ENCODE measurements at places on chromosomes 12 and 14. TPM values are rescaled to one million over a fixed set of nuclear protein-coding genes. Genes with fewer than 3 reads are reported as not detected.

DNA sequence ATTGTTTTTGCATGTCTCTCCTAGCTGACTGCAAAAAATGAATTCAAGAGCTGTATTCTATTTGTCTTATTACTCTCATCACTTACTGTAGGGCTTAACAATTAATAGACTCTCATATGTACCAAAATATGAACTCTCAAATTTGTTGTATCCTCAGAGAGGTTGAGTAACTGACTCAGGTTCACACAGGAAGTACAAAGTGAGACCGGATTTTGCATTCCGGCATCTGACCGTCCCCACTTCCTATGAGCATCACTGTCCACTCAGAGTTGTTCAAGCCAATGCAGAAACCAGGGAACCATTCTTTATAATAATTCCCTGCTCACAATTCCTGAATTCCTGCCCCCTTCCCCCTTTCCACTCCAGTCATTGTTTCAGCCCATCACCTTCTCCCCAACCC is 113.3 kb upstream of the AMIGO2 start:
- DNase-seq: no peak

The SIRT4 gene
- 1.1 TPM for total RNA-seq

- DNase-seq: no peak
Observed at GRCh38 chr14:32251530-32251929, 48.5 kb upstream of the RNU6-8 start.

The CD4 gene
- 15.0 TPM for total RNA-seq

DNA sequence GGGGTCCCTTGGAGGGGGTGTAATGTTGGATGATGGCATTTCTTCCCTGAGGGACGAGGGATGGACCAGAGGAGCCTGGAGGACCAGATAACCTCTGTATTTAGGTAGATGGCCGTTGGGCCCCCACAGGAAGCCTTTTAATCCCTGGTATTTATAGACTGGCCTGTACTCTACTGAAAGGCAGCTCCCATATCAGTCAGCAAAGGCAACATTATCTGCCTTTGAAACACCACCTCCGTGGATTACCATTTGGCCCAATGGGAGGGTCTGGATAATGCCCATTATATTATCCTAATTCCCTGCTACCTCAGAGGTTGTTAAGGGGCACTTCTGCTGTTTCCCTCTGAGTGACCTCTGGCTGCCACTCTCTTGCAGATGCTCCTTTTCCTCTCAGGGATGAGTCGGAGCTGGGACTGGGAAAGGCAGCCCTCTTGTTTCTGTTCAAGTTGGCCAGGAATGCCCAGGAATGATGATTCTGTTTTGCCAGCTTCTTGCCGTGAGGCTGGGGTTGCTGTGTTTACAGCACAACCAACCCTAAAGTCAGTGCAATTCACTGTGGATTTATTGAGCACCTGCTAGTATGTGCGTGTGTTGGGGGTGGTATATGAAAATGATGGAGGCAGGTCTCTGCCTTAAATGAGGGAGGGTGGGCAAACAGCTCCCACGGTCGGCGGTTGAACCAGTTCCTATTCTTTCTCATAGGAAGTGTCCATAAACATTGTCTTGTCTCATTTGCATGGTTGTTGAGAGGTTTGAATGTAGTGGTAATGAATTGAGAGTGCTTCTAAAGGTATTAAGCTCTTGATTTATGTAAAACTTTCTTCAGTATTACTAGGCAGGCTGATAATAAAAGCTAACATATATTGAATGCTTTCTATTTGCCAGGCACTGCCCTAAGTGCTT is 18.1 kb downstream of the SUSD6 start:
- no peak for DNase-seq

- no peak for DNase-seq
Observed at GRCh38 chr12:106885026-106885425, 70.7 kb upstream of the TMEM263 start.

The IL26 gene
- 2.4 TPM for total RNA-seq

GRCh38 chr12:84416626-84417025 is 496.0 kb downstream of the SLC6A15 start:
- no peak for DNase-seq

DNA sequence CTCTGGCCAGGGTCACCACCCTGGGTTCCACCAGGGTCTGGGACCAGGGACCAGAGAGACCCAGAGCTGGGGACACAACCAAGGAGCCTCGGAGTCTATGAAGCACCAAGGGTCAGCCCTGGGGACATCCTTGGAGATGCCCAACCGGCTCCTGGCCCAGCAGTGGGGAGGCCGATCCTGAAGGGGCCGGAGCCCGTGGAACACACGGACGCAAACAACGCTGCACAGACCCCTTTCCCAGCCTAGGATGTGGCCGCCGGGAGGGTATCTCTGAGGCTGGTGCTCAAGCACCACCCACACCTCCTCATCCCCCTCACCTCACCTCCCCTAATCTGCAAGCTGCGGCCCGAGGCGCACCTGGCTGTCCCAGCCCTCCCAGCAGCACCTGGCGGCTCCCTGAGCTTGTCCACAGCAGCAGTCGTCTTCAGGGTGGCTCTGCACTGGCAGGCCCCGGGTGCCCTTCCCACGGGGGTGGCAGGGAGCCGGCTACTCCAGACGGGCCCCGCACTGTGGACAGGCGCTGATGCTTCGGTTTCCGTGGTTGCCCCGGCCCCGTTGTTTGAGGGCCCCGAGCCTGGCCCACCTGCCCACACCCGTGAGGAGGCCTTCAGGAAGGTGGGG is 146.8 kb upstream of the C14orf180 start:
- DNase-seq: peak; percentile 49

DNA sequence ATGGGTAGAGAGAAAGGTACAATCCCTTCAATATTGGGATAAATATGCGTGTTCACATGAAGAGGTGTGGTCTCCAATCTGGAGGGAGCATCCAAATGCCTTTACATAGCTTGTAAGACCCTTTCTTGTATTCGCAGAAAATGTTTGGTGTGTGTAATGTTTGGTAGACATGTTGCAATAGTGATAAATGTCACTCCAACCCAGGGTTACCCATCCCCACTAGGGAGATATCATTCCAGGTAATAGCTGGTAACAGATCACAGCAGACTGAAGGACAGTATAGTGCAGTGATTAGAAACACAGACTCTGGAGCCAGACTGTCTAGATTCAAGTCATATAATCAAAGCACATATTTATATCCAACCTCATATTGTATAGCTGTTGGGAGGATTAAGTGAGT is 733.6 kb upstream of the TBX3 start:
- DNase-seq: no peak

GRCh38 chr12:129911428-129912049 is 7.7 kb upstream of the TMEM132D start:
- no peak for DNase-seq

DNA sequence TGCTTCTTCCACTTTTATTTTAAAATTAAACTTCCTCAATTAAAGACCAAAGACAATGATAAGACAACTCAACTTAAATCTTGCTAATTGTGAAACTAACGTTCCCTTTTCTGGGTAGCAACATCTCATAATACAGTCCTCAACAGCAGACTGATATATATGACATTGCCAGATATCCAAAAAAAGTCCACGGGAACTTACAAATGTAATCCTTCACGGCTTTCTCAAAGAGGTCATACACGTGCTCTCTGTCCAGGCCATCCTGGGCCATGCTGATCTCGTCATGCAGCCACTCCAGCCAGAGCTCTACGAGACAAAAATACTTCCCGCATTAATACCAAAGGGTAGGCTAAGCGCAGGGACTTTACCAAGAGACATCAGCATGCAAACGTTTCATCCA is 13.3 kb downstream of the SART3 start:
- DNase-seq: no peak

DNA sequence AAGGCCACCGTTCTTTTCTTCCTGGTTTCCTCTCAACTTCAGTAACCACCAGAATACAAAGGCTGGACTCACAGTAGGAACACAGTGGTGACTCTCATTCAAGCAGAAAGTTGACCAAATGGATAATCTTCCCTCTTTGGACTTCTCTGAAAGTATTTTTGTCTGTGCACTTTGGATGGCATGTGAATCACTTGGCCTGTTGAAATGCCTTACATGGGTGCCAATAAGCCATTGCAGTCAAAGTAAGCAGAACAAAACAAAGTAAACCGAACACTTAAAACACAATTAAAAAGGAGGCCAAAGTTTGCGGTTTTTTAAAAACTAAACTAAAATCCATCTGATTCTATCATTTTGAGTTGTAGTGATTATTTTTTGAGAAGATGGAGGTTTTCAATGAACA is 370.1 kb upstream of the DDHD1 start:
- no peak for DNase-seq

The RNASE1 gene
- not detected for total RNA-seq

The TRPV4 gene
- 3.2 TPM for total RNA-seq

DNA sequence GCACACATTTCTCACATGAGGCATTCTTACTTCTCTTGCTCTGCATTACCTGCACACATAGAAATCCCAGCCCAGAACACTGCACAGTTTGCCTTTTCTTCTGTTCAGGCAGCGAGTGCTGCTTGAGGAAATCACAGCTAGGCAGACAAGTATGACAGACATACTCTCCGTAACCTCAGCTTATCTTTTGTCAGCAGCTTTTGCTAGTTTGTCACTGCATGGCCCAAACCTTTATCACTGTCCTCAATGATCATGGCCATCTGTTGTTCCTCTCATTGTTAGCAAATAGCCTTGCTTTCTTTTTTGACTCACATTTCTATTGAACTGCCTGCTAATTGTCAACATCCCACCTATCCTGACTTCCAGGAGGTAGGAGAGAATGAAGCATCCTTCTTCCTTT is 5.3 kb downstream of the ZNF10 start:
- DNase-seq: no peak

- no peak for DNase-seq
Observed at GRCh38 chr12:130132831-130133511, 29.3 kb upstream of the FZD10 start.

- DNase-seq: peak; percentile 45
Observed at GRCh38 chr14:93150227-93151208, 34.2 kb downstream of the MOAP1 start.

- no peak for DNase-seq
Observed at GRCh38 chr14:90726656-90727055, 89.6 kb downstream of the TTC7B start.

DNA sequence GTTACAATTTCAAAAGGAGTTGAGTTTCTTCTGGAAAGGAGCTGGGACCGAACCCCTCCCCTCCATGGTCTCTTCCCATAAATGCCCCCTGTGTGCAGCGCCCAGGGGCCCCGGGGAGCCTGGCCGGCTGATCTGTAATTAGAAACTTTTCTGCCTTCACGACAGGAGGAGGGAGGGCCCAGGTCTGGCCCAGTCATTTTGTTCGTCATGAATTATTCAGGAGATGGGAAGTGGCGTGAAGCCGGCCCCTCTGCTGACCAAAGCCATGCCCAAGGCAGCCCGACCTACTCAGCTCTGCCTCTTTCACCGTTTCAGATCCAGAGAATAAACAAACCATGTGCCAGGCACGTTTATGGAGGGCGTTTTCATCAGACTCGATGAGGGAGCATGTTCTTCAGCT is 33.3 kb upstream of the MSI1 start:
- peak; percentile 81 for DNase-seq

The YBX3 gene
- 147 TPM for total RNA-seq

The JAG2 gene
- total RNA-seq: 3.3 TPM

- DNase-seq: peak; percentile 97
Observed at GRCh38 chr12:30155001-30155730, 371.4 kb upstream of the TMTC1 start.

DNA sequence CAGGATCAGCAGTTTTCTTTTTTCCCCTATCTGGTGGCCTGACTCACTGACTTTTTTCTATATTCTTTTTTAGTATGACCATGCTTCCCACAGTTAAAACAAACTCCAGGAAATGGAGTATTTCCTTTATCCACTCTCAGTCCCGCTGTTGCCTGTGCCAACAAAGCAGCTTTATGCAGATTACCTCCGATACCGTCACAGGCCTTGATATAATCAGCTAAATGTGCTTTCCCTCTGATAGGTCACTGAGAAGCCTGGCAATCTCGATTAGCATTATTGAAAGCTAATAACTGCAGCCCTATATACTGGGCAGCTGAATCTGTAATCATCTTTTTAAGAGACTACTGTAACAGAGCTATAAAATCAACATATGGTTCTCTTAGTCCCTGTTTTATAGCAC is 243.6 kb downstream of the KIF21A start:
- DNase-seq: no peak

- no peak for DNase-seq
Observed at GRCh38 chr14:74347795-74348100, 523 bp upstream of the VRTN start.

Measured in osteoblast (primary cell).